Stimulated activated CD4-positive, alpha-beta T cell treated with anti-CD3 and anti-CD28 coated beads, Interleukin-12 subunit alpha, Interleukin-12 subunit beta, amount 100 ng/mL, for 48 hours (primary cell): ENCODE measurements at places on chromosomes 4 and X.

DNA sequence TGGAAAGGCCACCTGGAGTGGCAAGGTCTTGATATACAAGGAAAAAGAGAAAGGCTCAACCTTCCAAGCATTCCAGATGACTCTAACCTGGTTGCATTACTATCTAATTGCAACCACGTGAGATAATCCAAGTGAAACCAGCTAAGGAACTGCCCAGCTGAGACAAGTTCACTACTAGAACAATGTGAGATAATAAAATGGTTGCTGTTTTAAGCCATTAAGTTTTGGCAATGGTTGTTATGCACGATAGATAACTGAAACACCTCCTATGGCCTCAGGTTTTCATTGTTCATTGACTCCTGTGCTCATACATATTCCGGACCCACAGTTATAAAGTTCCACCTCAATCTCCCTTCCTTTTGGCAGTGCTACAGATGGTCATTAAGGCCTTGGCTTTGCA, 9.2 kb upstream of the CXorf66 start:
- DNase-seq, result no peak

- no peak for DNase-seq
Measured at GRCh38 chr4:104615926-104616325, 121.2 kb upstream of the CXXC4 start.

DNA sequence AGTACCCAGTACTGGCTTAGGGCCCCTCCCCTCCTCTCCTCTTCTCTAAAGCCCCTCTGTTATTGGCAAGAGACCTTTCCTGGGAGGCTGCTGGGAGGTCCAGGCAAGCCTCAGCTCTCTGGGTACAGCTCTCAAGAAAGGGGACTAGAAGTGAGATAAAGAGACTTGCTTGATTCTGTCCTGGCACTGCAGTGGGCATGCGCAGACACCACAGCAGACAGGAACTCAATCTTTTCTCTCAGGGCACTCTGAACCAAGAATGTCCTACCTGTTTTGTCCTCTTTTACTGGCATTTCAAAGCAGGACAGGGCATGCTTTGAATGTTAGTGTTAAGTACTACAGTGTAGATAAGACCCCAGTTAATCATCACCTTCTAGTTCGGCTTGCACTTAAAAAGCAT, 74.9 kb downstream of the NYX start:
- DNase-seq, result no peak

- DNase-seq, result no peak
Measured at GRCh38 chrX:73850124-73851013, 287.4 kb downstream of the CHIC1 start.

DNA sequence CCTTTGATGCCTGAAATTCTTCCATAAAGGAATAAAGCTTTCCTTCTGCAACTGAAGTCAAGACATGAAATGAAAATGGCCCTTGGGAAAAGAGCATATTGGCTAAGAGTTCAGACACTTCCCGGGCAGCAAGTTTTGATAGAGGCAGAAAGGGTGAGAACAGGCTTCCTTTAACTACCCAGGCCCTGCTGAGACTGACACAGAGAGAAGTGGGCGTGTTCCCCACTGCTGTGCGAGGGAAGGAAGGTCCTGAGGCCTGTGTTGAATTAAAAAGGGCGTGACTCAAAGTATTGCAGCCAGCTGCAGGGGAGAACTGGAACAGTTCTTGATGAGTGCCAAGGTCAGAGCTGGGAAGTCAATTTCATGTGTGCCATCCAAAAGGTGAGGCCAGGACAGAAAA, 33.9 kb upstream of the ADGRG2 start:
- DNase-seq, result no peak

GRCh38 chr4:100288811-100289529, 98.7 kb upstream of the DDIT4L start:
- no peak for DNase-seq

DNA sequence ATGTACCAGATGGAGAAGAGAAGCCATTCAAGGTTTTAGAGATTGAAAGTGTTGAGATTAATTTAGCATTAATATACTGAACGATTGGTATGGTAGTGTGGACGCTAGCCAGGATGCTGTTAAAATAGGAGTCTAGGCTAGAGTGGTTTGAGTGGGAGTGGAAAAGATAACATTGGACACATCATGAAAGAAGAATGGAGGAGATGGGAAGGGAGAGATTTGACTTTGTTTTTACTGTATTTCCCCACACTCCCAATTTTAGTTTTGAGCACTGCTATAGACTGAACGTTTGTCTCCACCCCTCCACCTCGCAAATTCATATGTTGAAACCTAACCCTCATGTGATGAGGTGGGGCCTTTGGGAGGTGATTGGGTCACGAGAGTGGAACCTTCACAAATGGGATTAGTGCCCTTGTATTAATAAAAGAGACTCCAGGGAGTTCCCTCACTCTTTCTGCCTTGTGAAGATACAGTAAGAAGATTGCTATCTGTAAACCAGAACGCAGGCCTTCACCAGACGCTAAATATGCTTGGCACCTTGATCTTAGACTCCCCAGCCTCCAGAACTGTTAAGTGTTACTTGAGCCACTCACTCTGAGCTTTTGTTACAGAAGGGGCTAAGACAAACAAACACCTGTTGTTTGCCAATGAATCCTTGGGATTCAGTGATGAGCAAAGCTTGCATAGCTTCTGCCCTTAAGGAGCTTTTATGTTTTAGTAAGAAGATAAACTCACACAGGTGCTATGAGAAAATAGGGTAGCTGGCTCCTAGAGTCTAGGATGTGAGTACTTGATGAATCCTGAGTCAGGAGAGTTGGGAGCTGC, 25.8 kb downstream of the USP9X start:
- DNase-seq, result no peak

DNA sequence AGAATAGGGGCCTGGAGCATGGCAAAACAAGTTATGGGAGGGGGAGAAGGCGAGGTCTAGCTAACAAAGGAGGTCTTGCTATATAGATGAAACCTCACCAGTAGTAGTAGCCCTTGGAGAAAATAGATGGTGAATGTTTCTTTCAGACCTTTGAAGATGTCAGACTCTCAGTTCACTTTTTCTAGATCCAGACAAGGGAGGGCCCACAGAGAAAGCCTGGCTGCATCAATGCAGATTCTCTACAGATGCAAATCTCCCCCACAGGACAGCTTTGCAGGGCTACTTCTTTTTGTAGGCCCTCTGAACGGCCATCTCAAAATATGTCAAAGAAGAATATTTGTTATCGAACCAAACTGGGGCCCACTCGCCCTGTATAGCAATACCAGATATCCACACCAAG, 159.7 kb downstream of the ANK2 start:
- no peak for DNase-seq

DNA sequence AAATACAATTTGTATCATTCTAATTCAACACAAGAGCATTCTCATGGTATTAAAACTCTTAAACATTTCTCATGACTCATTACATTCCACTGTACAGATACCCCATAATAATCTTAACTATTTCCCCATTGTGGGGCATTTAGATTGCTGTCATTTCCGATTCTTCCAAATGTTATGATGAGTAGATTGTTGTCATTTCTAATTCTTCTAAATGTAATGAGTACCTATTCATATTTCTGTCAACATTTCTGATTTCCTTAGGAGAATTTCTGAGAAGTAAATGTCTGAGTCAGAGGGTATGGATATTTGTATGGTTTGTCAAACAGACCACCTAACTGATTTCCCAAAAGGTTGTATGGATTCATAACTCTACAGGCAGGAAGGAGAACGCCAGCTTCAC, 8.3 kb downstream of the S100G start:
- DNase-seq, result no peak
